Purkinje cell (primary cell): ENCODE measurements at places on chromosomes 11 and 22. TPM values are rescaled to one million over a fixed set of nuclear protein-coding genes. Genes with fewer than 3 reads are reported as not detected.

Gene SCUBE2
- polyA plus RNA-seq = 2.7 and 6.4 TPM in 2 replicates

Gene IL17REL
- polyA plus RNA-seq = not detected in 2 replicates

Gene LRRC4C
- 16.5 and 23.1 TPM in 2 replicates for polyA plus RNA-seq

Gene DLG2
- 393 and 404 TPM in 2 replicates for polyA plus RNA-seq

Gene HBE1
- not detected in 2 replicates for polyA plus RNA-seq

Gene MAPK8IP1
- polyA plus RNA-seq = 1.4 and 3.3 TPM in 2 replicates

Gene OLFML1
- 1.5 TPM in 1 of 2 replicates, not detected in the other for polyA plus RNA-seq

Gene NRIP3
- polyA plus RNA-seq = 12.3 and 14.6 TPM in 2 replicates
